ENCODE measurements at places on chromosomes 12 and 14. TPM values are rescaled to one million over a fixed set of nuclear protein-coding genes. Genes with fewer than 3 reads are reported as not detected.

DNA sequence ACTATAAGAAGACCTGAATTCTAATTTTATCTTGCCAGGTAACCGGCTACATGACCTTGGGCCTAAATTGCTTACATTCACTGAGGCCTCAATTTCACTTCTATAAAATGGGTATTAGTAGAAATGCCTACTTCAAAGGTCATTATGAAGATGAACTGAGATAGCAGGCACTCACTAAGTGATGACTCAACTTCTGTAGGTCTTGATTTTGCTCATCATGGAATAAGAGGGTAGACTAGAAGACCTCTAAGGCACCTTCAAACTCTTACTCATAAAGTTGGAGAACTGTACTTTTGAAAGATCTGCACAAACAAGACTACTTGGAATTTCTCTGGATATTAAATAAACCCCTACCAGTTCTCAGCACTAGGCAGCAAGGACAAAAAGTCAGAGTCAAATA, 39.3 kb upstream of the FRMD6 start:
- H3K27ac ChIP-seq = no peak overlapping the region
- no peak for DNase-seq
- H3K4me1 ChIP-seq = peaks cover 58% of the 10 kb centered on the region
- no peak overlapping the region for H3K4me3 ChIP-seq

DNA sequence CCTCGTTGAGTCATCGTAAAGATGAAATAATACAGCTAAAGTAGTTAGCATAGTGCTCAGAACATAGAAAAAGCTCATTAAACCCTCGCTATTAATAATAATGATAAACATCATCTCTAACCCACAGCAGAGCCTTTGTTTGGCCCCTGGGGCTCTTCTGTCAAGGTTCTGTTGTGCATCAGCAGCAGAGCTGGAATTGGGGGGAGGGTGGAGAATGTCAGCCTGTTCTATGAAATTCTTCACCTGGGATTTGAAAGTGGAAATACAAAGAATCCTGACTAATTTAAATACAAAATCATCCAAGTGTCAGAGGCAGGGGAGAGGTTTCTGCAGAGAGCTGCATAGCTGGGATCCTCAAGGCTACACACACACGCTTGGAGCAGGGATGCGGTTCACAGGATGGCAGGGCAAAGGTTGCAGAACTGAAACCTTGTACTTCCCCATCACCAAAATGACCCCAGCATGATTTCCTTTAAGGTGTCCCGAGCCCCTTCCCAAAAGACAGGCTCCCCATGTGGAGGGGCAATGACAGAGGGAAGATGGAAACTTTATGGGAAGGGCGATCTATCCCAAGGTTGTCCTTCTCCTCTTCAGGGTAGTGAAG, 71.8 kb downstream of the DAD1 start:
- H3K27ac ChIP-seq = no peak overlapping the region
- H3K36me3 ChIP-seq = no peaks in the 10 kb centered on the region
- peaks cover 65% of the 10 kb centered on the region for H3K4me1 ChIP-seq
- H3K4me3 ChIP-seq = no peak overlapping the region
- no peak for DNase-seq

GRCh38 chr14:91872011-91872501, 4.7 kb upstream of the TC2N start:
- no peak overlapping the region for H3K4me3 ChIP-seq
- H3K36me3 ChIP-seq = no peaks in the 10 kb centered on the region
- H3K27me3 ChIP-seq = peaks cover 6% of the 10 kb centered on the region
- peak overlapping the region; percentile 60 for H3K27ac ChIP-seq
- DNase-seq = no peak

GRCh38 chr12:67774983-67775587, 126.5 kb downstream of the DYRK2 start:
- H3K36me3 ChIP-seq = no peaks in the 10 kb centered on the region
- no peak for DNase-seq
- peaks cover 24% of the 10 kb centered on the region for H3K4me1 ChIP-seq
- H3K27ac ChIP-seq = no peak overlapping the region

DNA sequence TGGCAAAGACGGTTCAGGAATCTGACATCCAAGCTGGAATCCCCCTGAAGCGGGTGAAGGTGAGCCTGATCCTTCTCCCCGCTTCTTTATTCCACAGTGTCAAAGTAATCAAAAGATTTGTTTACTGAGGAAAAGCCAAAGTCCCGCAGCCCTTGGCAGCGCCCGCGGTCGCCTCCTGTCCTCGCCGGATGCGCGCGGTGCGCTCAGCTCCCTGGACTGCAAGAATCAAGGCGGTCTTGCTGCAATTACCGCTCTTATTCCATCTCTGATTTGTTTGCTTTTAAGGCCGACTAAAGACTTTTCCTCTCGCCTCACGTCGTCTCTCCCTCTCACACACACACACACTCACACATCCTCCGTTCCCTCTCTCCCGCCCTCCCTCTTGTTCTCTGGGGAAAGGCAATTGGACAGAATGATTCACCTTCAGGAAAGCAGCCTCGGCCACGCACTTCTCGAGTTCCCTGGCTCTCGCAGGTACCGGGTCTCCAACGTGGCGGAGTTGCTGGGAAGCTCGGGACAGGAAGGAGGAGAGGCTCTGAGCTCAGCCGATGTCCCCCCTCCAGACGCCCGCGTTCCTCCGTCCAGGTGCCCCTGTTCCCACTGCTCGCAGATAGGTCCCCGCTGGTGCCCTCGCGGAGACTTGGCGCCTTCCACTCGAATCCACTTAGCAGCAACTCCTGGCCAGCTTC, 68.6 kb upstream of the USP15 start:
- peaks cover 57% of the 10 kb centered on the region for H3K27me3 ChIP-seq
- H3K27ac ChIP-seq = no peak overlapping the region
- H3K4me1 ChIP-seq = peaks cover 12% of the 10 kb centered on the region
- DNase-seq = no peak
- peak overlapping the region; percentile 91 for H3K4me3 ChIP-seq
- no peaks in the 10 kb centered on the region for H3K36me3 ChIP-seq

GRCh38 chr12:24695657-24696329, 253.1 kb downstream of the BCAT1 start:
- H3K27ac ChIP-seq = no peak overlapping the region
- peaks cover 3% of the 10 kb centered on the region for H3K4me1 ChIP-seq
- peaks cover 4% of the 10 kb centered on the region for H3K27me3 ChIP-seq
- peaks cover 5% of the 10 kb centered on the region for H3K36me3 ChIP-seq

DNA sequence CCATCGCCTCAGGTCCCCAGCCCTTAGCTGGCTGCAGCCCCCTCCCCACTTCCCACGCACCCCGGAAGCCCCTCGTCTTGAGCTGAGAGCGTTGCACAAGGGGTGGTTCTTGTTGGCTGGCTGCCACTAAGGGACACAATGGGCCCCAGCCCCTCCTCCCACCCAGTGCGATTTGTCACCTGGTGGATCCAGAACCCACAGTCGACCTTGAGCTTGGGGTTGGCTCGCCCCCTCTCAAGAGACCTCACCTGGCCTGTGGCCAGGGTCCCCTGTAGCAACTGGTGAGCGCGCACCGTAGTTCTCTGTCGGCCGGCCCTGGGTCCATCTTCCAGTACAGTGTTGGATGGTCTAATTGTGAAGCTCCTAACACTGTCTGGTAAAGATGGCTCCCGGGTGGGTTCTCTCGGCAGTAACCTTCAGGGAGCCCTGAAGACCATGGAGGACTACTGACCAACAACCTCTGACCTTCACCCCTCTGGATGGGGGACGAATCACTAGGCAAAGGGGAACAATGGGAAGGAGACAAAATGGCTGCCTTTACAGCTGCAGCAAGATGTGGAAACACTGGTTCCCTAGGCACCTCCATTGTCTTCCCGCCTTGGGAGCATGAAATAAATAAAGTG, 6.6 kb downstream of the PHB2 start:
- peak overlapping the region; percentile 99 for H3K27ac ChIP-seq
- H3K4me3 ChIP-seq = peak overlapping the region; percentile 95
- H3K27me3 ChIP-seq = no peaks in the 10 kb centered on the region

DNA sequence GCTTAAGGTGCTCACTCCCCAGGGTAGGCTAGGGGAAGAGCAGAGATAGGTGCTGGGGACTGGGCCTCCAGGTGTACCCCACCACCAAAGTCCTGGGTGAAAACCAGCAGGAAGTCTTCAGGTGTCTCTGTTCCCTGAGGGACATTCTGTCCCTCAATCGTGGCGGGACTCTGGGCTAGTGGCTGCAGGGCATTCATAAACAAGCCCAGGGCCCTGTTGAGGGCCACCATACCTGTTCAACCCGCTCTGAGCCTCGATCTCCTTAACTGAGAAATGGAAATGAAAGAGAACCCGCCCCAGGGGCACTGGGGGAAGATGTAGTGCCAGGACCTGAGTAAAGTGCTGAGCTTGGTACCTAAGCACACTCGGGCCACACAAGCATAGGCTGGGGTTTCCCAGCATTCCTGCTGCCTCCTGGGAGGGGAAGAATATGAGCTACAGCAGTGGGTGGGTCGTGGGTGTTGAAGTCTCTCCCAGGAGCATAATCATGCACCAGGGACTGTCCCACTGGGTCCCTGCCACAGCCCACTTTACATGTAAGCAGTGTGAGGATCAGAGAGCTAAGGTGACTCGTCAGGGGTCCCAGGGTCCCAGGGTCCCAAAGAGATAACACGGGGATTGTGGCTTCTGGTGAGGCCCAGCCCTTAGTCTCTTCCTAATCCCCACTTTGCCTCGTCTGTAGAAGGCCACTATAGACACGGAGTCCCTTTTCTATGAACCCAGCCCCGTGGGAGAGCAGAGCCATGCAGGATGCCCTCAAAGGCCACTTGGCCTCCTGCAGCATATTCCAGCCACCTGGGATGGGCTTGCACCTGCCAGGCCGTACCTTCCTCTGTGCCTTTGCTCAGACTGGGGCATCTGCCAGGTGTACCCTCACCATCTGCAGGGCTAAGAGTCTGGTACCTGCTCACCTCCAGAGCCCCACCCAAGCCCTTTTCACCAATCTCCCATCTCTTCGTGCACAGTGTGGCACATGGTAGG, 14.4 kb downstream of the FAM222A start:
- H3K4me1 ChIP-seq = peaks cover 13% of the 10 kb centered on the region
- DNase-seq = no peak
- no peak overlapping the region for H3K4me3 ChIP-seq

- H3K36me3 ChIP-seq = no peaks in the 10 kb centered on the region
- no peak overlapping the region for H3K27ac ChIP-seq
- DNase-seq = no peak
- no peaks in the 10 kb centered on the region for H3K27me3 ChIP-seq
Measured at GRCh38 chr12:17810399-17810798, 279.6 kb downstream of the RERGL start.

DNA sequence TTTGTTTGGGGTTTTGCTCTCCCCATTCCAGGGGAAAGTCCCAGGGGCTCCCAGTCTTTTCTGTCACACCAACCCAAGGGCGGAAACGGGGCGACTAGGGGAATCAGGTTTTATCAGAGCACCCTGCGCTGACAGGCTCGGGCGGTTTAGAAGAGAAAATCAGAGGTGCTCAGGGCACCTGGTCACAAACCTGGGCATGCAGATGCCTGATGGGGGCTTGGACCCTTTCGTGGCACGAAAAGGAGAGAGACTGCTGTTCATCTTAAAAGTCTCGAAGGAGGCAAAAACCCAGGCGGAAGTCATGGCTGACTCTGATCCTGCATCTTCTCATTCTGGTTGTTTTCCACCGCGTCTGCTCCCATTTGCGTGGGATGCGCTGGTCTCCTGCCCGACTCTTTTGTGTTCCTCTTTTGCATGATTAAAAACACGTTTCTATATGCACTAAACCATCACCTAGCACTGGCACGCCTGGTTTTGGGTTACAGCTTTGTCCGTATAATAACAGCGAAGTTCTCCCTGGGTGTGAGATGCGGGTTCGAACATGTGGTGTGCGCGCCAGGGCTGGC, 13.2 kb downstream of the OTX2 start:
- H3K4me1 ChIP-seq = no peaks in the 10 kb centered on the region
- peak overlapping the region; percentile 73 for H3K4me3 ChIP-seq
- H3K27ac ChIP-seq = no peak overlapping the region
- H3K36me3 ChIP-seq = no peaks in the 10 kb centered on the region

GRCh38 chr12:22325218-22325617, 9.3 kb downstream of the ST8SIA1 start:
- peaks cover 34% of the 10 kb centered on the region for H3K27me3 ChIP-seq
- H3K4me3 ChIP-seq = no peak overlapping the region
- H3K27ac ChIP-seq = no peak overlapping the region
- peaks cover 5% of the 10 kb centered on the region for H3K36me3 ChIP-seq
- peaks cover 4% of the 10 kb centered on the region for H3K4me1 ChIP-seq

DNA sequence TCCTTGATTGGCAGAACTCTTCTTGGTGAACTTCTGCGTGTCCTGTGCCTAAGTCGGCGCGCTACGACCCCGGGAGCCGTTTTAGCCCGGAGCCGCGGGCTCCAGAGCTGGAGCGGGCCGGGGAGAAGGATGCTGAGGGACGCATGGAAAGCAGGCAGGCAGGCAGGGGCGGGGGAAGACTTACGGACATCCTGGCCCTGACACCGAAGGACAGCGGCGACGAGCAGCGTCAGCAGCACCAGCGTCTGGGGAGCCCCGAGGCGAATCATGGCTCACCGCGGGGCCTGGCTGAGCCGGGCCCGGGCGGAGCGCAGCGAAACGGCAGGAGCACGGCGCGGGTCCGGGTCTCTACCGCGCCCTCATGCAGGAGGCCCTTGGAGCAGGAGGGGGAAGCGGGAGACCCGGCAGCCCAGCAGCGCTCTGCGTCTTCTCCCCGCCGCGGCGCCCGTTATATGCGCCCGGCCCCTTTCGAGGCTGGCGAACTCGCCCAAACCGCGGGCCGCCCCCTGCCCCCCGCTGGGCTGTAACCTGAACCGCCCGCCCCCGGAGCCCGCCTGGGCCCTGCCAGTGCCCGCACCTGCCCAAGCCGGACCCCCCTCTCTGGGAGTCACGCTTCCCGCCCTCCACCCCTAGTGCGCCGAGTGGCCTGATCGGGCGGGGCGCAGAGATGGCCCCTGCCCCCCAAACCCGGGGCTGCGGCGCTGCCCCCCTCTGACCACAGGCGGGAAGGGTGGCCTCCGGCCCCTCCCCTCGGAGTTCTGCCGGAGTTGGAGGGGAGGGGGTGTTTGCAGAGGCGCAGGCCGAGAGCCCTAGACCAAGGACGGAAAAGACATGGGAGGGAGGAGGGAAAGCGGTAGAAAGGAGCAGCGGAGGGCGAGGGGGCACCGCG, at the start of gene COL2A1:
Gene COL2A1, minus strand, starts transcription at position 424 of the 889 bp plus-strand sequence. Its CDS starts 155 bp downstream, at position 269.
- H3K36me3 ChIP-seq = no peaks in the 10 kb centered on the region
- DNase-seq = peak; percentile 84
- peak within 1 kb of the TSS; percentile 97 for H3K4me3 ChIP-seq
- peaks cover 73% of the 10 kb centered on the region for H3K27me3 ChIP-seq

Gene SLC5A8
- total RNA-seq = 1.0 TPM

Gene PKP2
- total RNA-seq = 29.5 TPM

Gene NOXRED1
- total RNA-seq = 0.46 TPM

Gene DAO
- not detected for total RNA-seq

Gene HOXC12
- total RNA-seq = not detected

Gene USP44
- total RNA-seq = 0.69 TPM

All from type B pancreatic cell (in vitro differentiated cells).